ENCODE measurements at places on chromosomes 1 and 21. TPM values are rescaled to one million over a fixed set of nuclear protein-coding genes. Genes with fewer than 3 reads are reported as not detected.
A peak's percentile ranks its signal among the peaks of the same experiment; 100 is the strongest.

DNA sequence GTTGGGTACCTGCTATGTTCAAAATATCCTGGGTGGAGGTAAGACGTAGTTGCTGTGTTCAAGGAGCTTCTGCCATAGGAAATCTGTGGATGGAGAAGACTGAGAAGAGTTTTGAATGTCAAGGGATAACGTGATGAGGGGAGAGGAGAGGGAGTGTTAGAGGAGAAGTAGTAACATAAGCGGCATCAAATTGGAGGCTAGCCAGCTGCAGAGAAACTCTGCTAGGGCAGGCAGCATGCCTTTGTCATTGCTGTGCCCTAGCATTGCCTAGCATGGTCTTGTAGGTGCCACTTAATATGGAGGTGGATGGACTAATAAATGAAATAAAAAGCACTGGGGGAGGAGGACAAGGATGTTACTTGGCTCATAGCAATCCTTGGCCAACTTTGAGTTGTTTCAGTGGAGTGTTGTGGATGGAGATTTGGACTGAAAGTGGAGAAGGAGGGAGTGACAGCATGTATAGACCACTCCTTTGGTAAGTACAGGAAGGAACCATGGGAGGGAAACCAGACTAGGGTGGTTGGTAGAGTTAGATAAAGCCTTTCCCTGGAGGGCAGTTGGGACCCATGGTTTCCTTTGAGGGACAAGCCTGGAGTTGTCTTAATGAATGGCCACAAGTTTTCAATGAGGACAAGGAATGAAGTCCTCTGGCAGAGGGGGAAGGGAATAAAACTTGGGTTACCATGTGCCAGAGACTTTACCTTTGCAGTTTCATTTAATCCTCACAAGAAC, 6.3 kb downstream of the VANGL1 start:
- DNase-seq: no peak

- peak; percentile 19 for DNase-seq
Observed at GRCh38 chr1:62530516-62531154, 66.7 kb upstream of the ANGPTL3 start.

DNA sequence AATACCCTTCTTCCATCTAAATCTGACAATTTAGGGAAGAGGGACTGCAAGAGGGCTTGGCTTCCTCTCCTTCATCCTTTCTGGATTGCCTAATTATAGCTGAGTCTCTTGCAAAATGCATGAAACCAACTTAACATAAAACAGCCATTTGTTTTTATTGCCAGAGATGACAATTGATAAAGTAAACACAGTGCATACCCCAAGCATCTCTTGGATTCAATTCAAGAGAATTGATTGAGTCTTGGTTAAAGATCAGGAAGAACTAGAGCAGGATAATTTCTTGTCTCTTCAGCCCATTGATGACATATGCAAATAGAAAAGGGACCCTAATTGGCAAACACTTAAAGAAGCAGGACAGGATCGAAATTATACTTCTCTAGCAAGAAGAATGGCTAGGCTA, 617.1 kb upstream of the PTBP2 start:
- no peak for DNase-seq

Gene SNRPE
- 118 TPM for polyA plus RNA-seq

All from hindlimb muscle (tissue), 1 donor.